ENCODE measurements at places on chromosomes 2 and 18. TPM values are rescaled to one million over a fixed set of nuclear protein-coding genes. Genes with fewer than 3 reads are reported as not detected.

The MERTK gene
- 1.7 TPM for total RNA-seq

The MC4R gene
- under 0.01 TPM for total RNA-seq

The KLHL30 gene
- total RNA-seq = 1.7 TPM

The EGR4 gene
- not detected for total RNA-seq

The ARHGAP28 gene
- 0.77 TPM for total RNA-seq

The FNDC4 gene
- 24.5 TPM for total RNA-seq

The DRC1 gene
- not detected for total RNA-seq

The COBLL1 gene
- 20.9 TPM for total RNA-seq

The CD8B2 gene
- not detected for total RNA-seq

The ACKR3 gene
- total RNA-seq = 5.4 TPM

The REG3A gene
- total RNA-seq = not detected

The ACP1 gene
- total RNA-seq = 85.7 TPM

The SCYGR6 gene
- not detected for total RNA-seq

The NRP2 gene
- total RNA-seq = 9.2 TPM

The DSG4 gene
- total RNA-seq = not detected

The IL36RN gene
- under 0.01 TPM for total RNA-seq

The DNAH7 gene
- total RNA-seq = 0.19 TPM
